Bone marrow (tissue), 2 donors: ENCODE measurements at places on chromosomes 1 and 21.
A peak's percentile ranks its signal among the peaks of the same experiment; 100 is the strongest.

- DNase-seq, result peak; percentile 53
These were observed 85.9 kb downstream of the USP24 start for GRCh38 chr1:55129194-55129728.

GRCh38 chr21:37891972-37892371 lies 24.3 kb downstream of the KCNJ6 start:
- DNase-seq, result no peak

- no peak for DNase-seq
These were observed 110.8 kb downstream of the GREM2 start for GRCh38 chr1:240501115-240501514.

GRCh38 chr1:155035936-155036335 lies 2.3 kb downstream of the DCST1 start:
- no peak for DNase-seq

GRCh38 chr1:54110996-54111395 lies 41.8 kb downstream of the CDCP2 start:
- DNase-seq, result no peak

DNA sequence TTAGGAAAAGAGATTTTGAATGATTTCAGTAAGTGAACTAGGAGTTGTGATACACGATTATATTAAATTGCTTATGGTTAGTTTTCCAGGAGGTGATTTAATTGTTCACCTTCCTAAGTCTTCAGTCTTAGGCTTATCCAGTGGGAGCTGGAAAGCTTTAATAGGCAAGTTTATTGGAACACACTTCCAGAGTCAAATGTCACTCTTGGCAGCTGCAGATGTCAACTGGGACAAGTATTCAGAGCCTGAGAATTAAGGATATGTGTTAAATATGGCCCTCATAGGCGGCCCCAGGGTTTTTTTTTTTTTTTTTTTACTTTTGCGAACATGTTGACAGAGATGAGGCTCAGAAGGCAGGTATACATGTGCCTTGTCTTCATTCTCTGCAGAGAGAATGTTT lies 29.2 kb downstream of the UCK2 start:
- no peak for DNase-seq
